Osteocyte (in vitro differentiated cells): ENCODE measurements at places on chromosomes 11 and 22. TPM values are rescaled to one million over a fixed set of nuclear protein-coding genes. Genes with fewer than 3 reads are reported as not detected.

Gene KIRREL3
- 1.2 and 1.9 TPM in 2 replicates for total RNA-seq

Gene RTN4RL2
- 0.81 and 0.84 TPM in 2 replicates for total RNA-seq

GRCh38 chr11:32891657-32892354, 805 bp upstream of the QSER1 start:
- H3K27me3 ChIP-seq: no peaks in the 10 kb centered on the region
- H3K27ac ChIP-seq: peak overlapping the region; percentile 89
- peak overlapping the region; percentile 87 for H3K4me3 ChIP-seq
- H3K36me3 ChIP-seq: no peaks in the 10 kb centered on the region
- peaks cover 36% of the 10 kb centered on the region for H3K4me1 ChIP-seq
- DNase-seq: no peak

DNA sequence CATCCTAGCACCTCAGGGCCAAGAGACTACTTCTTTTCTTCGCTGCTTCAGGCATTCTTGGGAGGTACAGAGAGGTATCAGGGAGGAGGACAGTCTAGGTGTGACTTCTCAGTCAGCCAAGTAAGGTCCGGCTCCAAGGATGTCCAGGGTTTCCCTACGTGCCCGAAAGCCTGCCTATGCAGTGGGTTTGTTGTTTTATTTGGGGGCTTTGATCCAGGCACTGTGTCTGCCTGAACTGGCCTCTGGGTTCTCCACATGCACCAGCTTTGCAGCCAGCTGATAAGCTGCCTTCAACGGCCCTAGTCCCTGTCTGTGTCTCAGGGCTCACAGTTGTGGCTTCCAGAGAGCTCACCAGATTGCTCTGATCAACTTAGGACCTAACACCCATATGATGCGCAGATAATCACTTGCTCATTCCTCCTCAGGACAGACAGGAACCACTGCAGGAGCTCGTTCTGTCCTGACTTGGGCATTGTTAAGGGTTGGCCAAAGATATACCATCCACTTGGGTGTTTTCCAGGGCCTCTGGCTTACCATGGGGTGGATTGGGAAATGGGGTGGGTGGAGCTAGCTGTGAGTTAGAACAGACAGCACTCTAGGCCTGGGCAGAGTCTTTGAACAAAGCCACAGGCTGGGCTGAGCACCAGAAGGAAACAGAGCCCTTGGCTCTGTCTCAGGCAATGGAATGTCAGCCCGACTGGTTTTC, 45.5 kb upstream of the CRYBB3 start:
- DNase-seq: no peak
- no peak overlapping the region for H3K27ac ChIP-seq
- H3K4me1 ChIP-seq: peaks cover 3% of the 10 kb centered on the region
- no peaks in the 10 kb centered on the region for H3K36me3 ChIP-seq

DNA sequence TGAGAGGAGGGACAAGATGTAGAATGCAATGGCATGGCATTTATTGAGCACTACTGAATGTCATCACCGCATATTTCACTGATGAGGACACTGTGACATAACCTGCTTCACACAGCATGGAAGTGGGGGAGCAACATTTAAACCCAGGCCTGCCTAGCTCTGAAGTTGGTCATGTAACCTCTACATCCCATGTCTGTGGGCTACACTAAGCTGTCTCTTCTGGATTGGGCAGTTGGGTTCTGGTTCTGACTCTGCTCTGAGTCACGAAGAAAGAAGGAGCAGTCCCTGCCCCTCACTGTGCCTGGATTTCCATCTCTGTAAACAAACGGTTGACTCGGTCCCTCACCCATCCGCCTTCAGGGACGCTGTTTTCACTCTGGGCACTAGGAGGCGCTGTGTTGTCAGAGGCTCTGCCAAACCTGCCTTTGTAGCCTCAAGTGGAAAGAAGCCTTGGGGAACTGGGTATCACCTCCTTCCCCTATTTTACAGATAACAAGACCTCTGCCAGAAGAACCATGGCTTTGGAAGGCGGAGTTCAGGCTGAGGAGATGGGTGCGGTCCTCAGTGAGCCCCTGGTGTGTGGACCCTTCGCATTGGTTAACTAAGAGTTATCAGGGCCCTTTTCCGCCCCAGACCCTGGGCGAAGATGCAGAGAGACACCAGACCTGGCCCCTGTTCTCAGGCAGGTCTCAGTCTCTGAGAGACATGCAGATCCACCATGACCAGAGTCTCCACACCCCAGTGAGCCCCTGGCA, 12.7 kb upstream of the ARHGEF17 start:
- peaks cover 3% of the 10 kb centered on the region for H3K27me3 ChIP-seq
- no peak overlapping the region for H3K27ac ChIP-seq
- H3K4me3 ChIP-seq: no peak overlapping the region
- H3K36me3 ChIP-seq: no peaks in the 10 kb centered on the region
- DNase-seq: peak; percentile 92

DNA sequence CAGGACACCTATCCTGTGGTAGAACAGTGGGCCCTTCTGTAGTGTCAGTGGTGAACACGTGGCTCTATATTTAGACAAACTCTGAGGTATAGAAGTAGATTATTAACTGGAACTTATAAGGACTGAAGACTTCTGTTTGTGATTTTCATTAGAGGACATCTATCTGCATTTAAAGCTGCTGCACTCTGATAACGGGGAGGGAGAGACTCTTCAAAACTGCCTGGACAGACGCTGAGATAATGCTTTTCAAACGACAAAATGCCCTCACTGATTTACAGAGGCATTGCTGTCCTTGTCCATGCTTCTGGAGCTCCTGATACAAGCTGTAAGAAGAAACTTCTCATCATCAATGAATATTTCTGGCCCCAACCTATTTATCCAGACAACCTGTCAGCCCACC, 425.2 kb downstream of the OPCML start:
- H3K27me3 ChIP-seq: no peaks in the 10 kb centered on the region
- H3K4me1 ChIP-seq: no peaks in the 10 kb centered on the region
- H3K4me3 ChIP-seq: no peak overlapping the region
- H3K36me3 ChIP-seq: no peaks in the 10 kb centered on the region
- no peak for DNase-seq
- no peak overlapping the region for H3K27ac ChIP-seq

Gene DDTL
- total RNA-seq: not detected in 2 replicates

- no peaks in the 10 kb centered on the region for H3K36me3 ChIP-seq
- H3K27me3 ChIP-seq: no peaks in the 10 kb centered on the region
These were observed 79.5 kb downstream of the UBASH3B start for GRCh38 chr11:122734848-122735496.

GRCh38 chr22:37126383-37126782, 16.9 kb upstream of the TMPRSS6 start:
- H3K27ac ChIP-seq: no peak overlapping the region
- peaks cover 4% of the 10 kb centered on the region for H3K4me1 ChIP-seq
- no peaks in the 10 kb centered on the region for H3K36me3 ChIP-seq
- no peak for DNase-seq

DNA sequence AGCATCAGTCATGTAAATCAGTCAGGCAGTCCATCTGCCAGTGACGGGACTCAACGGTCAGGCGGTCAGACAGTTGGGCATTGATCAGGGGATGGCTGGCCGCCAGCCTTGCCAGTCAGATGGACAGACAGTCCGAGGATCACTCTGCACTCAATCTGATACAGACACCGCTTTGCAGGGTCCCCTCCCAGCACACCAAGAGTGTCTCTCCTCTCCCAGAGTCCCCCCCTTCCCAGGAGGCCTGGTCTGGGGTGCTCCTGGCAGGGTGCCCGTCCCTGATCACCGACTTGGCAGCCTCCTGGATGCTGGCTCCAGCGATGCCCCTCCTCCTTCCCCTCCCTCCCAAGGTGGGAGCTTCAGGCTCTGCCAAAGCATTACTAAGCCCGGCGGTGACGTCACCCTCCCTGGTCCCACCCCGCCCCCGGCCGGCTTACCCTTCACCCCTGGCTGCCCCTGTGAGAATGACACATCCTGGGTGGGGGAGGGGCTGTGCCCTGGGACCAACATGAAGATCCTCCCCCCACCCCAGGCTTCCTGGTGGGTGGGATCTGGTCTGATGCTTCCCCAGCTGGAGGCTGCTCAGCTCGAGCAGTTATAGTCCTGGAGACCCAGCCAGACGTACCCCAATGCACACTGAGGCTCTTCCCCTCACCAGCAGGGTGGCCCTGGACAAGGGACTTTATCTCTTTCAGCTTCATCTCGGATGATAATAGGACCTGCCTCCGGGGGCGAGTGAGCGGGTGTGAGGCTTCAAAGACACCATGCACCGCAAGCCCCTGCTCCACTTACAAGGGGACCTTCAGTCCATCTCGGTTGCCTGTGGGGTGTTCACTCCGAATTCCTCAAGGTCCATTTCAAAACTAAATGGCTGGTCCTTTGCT, 69.2 kb downstream of the CD82 start:
- no peak overlapping the region for H3K27ac ChIP-seq
- H3K4me1 ChIP-seq: peaks cover 7% of the 10 kb centered on the region
- no peak overlapping the region for H3K4me3 ChIP-seq
- no peaks in the 10 kb centered on the region for H3K36me3 ChIP-seq

GRCh38 chr11:111167666-111168065, 77.9 kb upstream of the POU2AF2 start:
- no peaks in the 10 kb centered on the region for H3K4me1 ChIP-seq
- peaks cover 8% of the 10 kb centered on the region for H3K27me3 ChIP-seq
- DNase-seq: no peak
- H3K4me3 ChIP-seq: no peak overlapping the region
- no peaks in the 10 kb centered on the region for H3K36me3 ChIP-seq

Gene SLC5A1
- not detected in 2 replicates for total RNA-seq

DNA sequence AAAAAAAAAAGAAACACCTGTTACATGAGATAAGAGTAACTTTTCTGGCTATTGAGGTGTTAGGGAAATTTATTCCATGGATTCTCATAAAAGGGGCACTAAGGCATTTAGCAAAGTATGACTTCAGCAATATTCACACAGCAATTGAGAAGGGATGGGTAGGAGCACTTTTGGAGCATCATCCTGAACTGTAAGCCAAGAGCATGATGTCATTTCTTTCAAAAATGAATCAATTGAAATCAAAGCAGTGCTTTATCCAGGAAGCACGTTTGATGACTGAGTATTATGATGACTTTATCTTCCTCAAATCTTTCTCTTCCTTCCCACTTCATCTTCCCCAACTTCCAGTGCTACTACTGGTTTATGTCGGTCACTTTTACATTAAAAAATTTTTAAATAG, 140.4 kb downstream of the MYO18B start:
- no peaks in the 10 kb centered on the region for H3K4me1 ChIP-seq
- H3K4me3 ChIP-seq: no peak overlapping the region
- H3K27ac ChIP-seq: no peak overlapping the region
- DNase-seq: no peak

Gene SLC22A8
- not detected in 2 replicates for total RNA-seq

Gene OR2AG2
- total RNA-seq: 0.08 TPM in 1 of 2 replicates, not detected in the other
